ENCODE measurements at places on chromosomes 11 and 22. TPM values are rescaled to one million over a fixed set of nuclear protein-coding genes. Genes with fewer than 3 reads are reported as not detected.

The TANGO2 gene
- 40.9 TPM for polyA plus RNA-seq

The METTL15 gene
- 6.6 TPM for polyA plus RNA-seq

The CREB3L1 gene
- not detected for polyA plus RNA-seq

The PATE2 gene
- polyA plus RNA-seq = not detected

The APOL5 gene
- polyA plus RNA-seq = not detected

The IFITM5 gene
- polyA plus RNA-seq = not detected

The LINC01488 gene
- not detected for polyA plus RNA-seq

The MS4A14 gene
- not detected for polyA plus RNA-seq

The SMIM35 gene
- polyA plus RNA-seq = 0.21 TPM

The MAP4K2 gene
- 57.2 TPM for polyA plus RNA-seq

The NAALAD2 gene
- polyA plus RNA-seq = not detected

The IFITM1 gene
- 2,073 TPM for polyA plus RNA-seq

The LDHAL6A gene
- polyA plus RNA-seq = not detected

The ST3GAL4 gene
- 5.9 TPM for polyA plus RNA-seq

The CFAP300 gene
- polyA plus RNA-seq = not detected

The ENTHD1 gene
- polyA plus RNA-seq = 0.14 TPM

The PAAF1 gene
- 17.5 TPM for polyA plus RNA-seq

The TSSK2 gene
- not detected for polyA plus RNA-seq

The OR10A2 gene
- not detected for polyA plus RNA-seq

The OR52E8 gene
- not detected for polyA plus RNA-seq

The FGF19 gene
- not detected for polyA plus RNA-seq

The CTSW gene
- 80.9 TPM for polyA plus RNA-seq

The SAA4 gene
- not detected for polyA plus RNA-seq

The A4GALT gene
- polyA plus RNA-seq = not detected

The SPTBN2 gene
- not detected for polyA plus RNA-seq
